ENCODE measurements at places on chromosomes 3 and 15. TPM values are rescaled to one million over a fixed set of nuclear protein-coding genes. Genes with fewer than 3 reads are reported as not detected.

SRP14 gene
- total RNA-seq = 197 TPM

DNA sequence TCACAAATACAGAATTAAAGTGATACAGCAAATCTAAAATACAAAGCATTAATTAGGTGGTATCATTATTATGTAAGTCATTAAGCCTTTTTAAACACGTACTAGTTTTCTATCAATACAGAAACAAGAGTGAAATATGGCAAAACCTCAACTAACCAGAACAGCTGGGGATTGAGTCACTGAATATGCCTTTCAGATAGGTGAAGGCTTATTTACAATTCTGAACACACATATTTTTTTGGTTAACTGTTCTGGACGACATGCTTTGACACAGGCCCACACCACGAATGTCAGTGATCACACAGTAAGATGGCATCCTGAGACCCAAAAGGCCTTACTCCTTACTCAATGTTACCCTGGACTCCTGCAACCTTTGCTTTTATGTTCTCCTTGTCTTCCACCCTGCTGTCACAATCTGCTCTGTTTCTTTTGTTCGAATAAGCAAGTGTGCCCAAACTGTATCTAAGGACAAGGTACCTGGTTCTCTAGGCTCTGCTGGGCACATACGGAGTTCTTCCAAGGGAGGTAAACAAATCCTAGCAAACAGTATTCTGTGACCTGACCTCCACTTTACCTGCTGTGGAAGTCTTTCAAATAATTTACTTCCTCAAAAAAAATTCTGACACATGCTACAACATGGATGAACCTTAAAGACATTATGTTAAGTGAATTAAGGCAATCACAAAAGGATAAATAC is 7.0 kb downstream of the SFMBT1 start:
- no peak for DNase-seq

ABI3BP gene
- total RNA-seq = 72.0 TPM

ACKR2 gene
- total RNA-seq = 2.2 TPM
